ENCODE measurements at places on chromosomes 11 and 22.
A peak's percentile ranks its signal among the peaks of the same experiment; 100 is the strongest.

GRCh38 chr11:132942611-132943356, 589.5 kb downstream of the OPCML start:
- DNase-seq = no peak

GRCh38 chr22:42412744-42413333, 19.4 kb downstream of the NFAM1 start:
- DNase-seq = no peak

GRCh38 chr11:23314162-23314561, 453.9 kb upstream of the CCDC179 start:
- no peak for DNase-seq

DNA sequence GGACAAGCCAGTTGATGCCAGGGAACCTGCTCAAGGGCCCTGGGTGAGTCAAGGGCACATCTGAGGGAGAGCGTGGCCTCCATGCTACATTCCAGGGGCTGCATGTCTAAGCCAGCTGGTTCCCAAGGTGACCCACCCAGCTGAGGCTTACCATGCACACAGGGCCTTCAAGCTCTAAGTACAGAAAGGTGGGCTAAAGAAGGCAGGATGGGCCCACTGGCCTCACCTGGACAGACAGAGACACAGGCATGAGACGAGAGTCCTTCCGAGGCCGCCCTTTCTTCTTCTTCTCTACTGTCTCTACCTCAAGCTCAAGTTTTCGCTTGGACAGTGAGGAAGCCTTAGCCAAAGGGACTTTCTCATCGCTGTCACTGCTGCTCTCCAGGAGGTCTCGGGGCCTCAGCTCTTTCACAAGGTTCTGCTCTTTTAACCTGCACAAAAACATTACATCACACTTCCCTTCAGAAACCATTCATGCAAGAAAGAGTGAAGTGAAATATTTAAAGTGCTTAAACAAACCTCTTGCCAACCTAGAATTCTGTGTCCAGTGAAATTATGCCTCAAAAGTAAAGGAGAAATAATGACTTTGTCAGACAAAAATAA, 69.9 kb downstream of the HIRA start:
- DNase-seq = peak; percentile 45

DNA sequence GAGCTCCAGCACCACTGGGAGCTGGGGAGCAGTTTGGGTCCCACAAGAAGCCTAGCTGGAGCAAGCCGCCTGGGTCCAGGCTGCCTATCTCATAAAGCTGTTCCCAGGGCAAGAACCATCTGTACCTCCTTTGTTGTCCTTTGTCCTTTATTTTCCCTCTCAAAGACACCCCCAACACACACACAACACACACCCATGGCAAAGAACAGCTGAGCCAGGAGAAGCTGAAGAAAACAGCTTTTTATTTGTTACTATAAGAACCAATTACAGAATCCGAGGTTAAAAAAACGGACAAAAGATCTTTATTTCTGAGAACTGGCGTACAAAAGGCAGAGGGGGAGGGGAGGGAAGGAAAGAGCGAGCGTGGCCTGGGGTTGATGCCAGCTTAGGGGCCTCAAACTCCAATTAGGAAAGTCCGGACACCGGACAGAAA, 1.7 kb upstream of the TUT1 start:
- no peak for DNase-seq

GRCh38 chr22:43975041-43975440, 19.8 kb downstream of the SAMM50 start:
- DNase-seq = no peak

DNA sequence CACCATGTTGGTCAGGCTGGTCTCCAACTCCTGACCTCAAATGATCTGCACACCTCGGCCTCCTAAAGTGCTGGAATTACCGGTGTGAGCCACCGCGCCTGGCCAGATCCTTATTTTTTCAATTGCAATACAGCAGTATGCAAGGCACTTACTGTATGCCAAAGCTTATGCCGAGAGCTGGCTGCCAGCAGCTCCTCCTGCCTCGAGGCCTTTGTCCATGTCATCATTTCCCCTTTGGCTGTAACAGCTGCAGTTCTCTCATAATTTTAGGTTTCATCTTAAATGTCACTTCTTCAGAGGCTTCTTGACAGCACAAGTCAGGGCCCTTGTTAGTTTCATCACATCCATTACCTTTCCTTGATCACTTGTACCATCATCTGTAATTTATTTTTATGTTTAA, 1.5 kb upstream of the SREBF2 start:
- peak; percentile 62 for DNase-seq

- DNase-seq = no peak
These were observed 307 bp upstream of the MRPL16 start for GRCh38 chr11:59810911-59811259.

DNA sequence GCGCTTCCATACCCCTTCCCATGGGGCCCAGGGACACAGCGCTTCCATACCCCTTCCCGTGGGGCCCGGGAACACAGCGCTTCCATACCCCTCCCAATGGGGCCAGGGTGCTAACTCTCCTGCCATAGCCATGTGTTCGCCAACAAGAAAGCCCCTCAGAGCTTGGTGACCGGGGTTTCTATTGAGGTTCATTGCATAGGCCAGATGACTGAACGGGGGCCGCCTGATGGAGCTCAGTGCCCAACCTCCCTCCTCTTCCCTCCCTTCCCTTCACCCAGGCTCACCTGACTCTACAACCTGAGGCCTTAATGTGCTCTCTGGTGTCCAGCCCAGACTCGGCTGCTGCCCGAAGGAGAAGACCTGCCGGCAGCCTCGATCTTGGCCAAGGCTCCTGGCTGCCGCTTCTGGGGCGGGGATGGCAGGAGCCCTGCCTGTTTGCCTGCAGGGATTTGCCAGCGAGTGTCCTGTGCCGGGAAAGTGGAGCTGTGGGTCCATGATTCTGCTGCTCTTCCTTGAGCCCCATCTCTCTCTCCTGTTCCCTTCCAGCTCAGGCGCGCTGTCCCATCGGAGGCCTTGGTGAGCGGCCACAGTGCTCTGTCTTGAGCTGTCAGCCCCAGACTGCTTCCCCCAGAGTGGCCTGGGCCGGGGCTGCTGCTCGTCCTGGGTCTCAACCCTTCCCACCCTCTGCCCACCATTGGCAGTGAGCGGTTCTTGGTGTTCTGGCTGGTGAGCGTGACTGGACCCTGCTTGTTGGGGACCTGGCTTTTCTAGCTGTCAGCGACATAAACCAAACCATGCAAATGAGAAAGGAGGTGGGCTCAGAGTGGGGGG, 267.0 kb downstream of the TBC1D22A start:
- no peak for DNase-seq

GRCh38 chr11:62719302-62719978, 7.8 kb downstream of the HNRNPUL2 start:
- no peak for DNase-seq

- DNase-seq = no peak
These were observed 124.5 kb downstream of the COMMD9 start for GRCh38 chr11:36164506-36165250.

DNA sequence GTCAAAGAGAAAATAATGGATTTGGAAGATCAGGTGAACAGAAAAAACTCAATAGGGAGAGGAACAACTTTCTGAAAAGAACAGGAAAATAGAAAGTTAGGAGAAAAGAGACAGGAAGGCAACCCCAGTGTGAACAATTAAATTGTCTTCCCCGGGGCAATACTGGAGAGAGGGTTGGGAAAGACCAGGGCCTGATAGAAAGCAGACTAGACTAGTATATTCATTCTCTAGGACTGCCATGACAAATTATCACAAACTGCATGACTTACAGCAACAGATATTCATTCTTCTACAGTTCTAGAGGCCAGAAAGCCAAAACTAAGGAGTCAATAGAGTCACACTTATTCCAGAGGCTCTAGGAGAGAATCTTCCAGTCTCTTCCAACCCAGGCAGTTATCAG, 482.8 kb downstream of the SOX6 start:
- no peak for DNase-seq

GRCh38 chr11:117334896-117335295, 7.2 kb downstream of the CEP164 start:
- DNase-seq = no peak

DNA sequence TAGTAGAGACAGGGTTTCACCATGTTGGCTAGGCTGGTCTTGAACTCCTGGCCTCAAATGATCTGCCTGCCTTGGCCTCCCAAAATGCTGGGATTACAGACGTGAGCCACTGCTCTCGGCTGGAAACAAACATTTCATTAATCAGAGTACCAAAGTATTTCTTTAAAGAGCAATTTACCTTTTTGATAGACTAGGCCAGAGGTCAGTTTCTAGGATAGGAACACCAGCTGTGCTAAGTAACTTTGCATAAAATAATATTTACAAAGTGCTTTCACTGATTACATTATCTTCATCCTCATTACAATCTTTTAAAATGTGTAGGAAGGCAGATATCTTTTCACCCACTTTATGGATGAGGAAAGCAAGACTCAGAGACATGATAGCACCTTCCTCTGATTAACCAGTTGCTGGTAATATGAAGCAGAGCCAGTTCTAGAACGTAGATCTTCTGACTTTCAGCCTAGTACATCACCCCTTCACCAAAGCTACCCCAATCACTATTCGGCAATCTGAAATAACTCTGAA, 355.2 kb downstream of the SOX6 start:
- no peak for DNase-seq

DNA sequence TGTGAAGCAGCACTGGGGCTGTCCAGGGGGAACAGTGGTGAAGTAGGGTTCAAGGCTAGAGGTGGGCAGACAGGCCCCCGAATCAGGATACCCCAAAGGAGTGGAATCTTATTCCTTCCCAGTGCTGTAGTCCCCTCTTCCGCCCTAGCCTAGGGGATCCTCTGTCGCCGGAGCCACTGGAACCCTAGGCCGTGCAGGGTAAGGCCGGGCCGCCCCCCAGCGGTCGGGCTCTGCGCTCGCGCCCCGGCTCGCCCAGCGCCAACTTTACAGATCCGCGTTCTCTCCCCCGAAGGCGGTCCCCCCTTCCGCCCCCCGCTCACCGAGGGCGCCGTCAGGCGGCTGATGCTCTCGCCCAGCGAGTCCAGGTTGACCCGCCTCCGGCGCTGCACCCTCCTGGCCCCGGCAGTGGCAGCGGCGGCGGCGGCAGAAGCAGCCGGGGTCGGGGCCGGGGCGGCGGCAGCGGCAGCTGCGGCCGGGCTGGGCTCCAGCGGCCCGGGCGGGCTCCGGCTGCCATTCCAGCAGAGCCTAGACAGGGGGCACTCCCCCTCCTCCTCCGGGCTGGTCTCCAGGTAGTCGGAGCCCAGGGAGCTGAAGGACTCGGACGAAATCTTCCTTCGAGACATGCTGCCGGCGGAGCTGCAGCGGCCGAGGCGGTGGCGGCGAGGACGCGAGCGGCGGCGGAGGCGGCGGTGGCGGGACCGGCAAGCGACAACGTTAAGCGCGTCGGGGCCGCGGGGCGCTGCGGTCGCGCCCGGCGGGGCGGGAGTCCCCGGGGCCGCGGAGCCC, 650 bp downstream of the GUCY1A2 start:
- DNase-seq = no peak

DNA sequence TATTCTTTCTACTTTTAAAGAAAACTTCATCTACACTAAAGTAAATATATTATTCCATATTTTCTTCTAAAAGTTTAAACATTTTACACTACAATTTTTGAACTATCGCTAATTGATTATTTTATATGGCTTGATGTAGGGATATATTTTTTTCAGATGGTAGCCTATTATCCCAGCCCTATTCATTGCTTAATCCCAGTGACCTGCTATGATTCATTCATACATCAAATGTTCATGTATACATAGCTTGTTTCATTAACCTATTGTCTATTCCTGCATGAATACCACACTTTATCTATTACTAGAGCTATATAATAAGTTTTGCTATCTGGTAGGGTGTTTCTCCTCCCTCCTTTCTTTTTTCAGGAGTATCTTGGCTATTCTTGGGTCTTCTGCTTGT, 5.0 kb upstream of the ROBO4 start:
- no peak for DNase-seq

DNA sequence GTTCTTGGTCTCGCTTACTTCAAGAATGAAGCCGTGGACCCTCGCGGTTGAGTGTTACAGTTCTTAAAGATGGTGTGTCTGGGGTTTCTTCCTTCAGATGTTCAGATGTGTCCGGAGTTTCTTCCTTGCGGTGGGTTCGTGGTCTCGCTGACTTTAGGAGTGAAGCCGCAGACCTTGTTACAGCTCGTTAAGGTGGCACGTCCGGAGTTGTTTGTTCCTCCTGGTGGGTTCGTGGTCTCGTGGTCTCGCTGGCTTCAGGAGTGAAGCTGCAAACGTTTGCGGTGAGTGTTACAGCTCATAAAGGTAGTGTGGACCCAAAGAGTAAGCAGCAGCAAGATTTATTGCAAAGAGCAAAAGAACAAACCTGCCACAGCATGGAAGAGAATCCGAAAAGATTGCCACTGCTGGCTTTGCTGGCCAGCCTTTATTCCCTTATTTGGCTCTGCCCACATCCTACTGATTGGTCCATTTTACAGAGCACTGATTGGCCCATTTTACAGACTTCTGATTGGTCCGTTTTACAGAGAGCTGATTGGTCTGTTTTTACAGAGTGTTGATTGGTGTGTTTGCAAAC, 27.1 kb upstream of the NXPE2 start:
- DNase-seq = no peak

DNA sequence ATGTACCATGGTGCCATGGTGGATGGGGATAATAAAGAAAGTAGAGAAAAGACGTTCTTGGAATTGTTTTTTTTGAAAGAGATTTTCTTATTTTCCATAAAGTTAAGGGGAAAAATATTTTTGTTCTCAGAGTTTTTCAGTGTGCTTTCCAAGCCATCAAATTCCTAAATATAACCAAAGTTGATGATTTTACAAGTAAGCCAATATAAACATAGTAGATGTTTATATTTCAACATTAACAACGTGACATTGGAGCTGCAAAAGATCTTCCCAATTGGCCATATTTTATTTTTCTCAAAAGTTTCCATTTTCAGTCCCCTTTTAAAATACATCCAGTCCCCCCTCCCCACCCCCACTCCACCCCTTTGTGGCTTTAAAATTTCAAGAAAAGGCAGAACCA, 80.9 kb upstream of the PICALM start:
- no peak for DNase-seq

DNA sequence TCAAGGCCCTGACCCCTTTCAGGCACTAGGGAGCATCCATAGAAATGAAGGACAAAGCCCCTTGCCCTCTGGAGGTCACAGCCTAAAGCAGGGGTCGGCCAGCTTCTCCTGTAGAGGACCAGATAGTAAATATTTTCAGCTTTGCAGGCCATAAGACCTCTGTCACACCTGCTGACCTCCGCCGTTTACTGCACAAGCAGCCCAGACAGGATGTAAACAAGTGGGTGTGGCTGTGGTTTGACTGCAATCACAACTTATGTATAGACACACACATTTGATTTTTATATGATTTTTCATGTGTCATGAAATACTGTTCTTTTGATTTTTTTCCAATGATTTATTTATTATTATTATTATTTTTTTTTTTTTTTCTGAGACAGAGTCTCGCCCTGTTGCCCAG, 34.3 kb downstream of the KIAA1671 start:
- DNase-seq = no peak
